ENCODE measurements at places on chromosomes 2 and 18.

- no peak for DNase-seq
These were observed 23.8 kb downstream of the STAT1 start for GRCh38 chr2:190990132-190990531.

DNA sequence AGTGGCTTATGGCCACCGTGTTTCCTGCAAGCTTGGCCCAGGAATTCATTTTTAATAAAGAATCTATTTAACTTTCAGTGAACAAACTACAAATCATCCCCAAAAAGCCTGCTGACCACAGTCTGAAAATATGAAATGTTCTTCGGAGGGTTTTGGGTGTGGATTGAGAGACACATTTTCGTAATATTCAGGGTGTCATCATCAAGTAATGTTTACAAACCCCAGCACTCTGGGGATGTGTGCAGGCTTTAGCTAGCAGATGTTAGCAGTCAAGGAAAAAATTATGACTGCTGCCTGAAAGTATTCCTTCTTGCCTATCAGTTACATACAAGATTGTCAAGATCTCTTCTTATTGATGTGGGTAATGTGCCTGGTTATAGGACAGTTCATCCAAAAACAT is 143.9 kb upstream of the FN1 start:
- DNase-seq = no peak

DNA sequence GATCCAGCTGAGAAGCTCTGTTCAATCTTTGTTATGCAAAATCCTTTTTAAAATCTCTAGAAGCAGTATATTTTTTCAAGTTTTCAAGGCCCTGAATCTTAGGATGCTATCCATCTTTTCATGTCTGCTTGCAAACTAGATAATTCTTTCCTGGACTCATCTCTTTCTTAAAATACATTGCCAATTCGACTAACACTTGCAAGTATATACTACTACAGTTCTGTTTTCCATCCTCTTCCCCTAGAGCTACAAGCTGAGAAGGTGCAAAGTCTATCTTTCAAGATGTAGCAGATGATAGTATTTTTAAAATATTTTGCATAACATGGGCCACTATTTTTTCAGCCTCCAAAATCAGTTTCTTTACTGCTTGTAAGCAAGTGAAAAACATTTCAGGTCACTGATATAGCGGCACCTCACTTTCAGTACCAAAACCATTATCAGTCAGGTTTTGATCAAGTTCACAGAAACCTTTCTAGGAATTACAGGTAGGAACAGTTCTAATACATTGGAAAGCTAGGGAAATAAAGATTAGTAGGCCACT is 196.4 kb upstream of the CDH20 start:
- no peak for DNase-seq

DNA sequence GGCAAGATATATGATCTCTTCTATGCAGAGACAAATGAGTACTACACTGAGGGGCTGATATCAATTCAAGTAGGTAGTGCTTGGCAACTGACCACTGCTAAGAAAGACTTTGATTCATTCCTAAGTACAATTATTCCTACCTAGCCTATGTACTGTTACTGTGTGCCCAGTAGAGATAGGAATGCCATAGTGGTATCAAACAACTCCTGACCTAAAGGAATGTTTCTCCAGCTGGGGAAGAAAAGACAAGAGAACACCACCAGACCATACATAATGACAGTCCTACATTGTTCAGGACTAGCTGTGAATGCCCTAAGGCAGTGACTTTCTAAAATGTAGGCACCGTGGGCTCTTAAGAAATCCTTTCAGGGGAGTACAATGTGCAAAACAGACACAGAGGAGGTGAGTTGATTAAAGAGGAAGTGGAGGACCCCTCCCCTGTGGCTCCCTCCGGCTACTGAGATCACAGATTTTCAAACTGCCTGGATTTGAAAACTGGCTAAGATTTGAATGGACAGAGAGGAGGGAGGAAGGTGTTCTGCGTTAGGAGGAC is 89.1 kb downstream of the ANTXR1 start:
- DNase-seq = no peak

DNA sequence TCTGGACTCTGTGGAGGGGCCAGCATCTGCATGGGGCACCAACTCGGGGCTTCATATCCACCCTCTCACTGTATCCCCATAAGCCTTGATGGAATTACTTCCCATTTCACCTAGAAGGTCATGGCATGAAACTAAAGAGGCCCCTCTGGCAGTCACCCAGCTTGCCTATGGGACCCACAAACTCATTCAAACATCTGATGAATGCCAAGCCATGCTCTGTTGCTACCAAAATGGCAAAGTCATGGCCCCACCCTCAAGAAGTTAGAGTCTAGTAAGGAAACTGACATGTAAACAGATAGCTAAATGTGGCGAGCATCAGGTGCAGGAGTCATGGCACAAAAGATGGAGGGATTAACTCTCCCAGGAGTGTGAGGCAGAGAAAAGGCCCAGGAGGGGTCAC is 14.5 kb downstream of the CYB5A start:
- no peak for DNase-seq

DNA sequence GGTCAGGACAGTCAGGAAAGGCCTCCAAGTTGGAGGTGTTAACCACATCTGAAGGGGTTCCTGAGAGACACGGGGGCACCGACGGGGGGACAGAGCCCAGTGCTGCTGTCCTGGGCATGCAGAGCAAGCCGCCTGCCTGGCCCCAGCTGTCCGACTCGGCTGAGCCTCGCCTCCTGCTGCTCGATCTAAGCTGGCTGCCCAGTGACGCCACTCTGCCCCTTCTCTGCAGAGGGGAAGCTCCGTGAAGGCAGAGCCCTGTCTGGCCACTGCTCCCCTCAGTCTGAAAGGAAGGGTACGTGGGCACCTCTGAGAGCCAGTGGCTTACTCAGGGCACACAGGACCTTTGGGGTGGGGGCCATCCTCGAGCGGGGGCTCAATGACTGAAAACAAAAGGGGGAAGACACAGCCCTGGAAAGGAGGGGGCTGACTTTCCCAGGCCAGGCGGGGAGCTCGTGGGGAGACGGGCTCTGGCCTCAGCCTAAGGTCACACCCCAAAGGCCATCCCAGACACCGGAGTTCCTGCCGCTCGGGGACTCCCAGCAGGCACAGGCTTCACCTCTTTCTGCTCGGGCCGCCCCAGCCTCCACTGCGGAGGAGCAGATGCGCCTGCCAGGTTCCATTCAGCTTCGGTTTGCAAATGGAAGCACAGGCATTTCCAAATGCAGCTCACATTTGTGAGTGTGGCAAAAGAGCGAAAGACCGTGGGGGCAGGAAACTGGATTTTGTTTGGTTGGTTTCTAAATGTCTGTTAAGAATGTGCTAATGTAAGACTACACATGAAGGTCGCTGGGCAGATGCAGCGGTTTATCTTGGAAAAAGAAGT is 136.9 kb downstream of the HDAC4 start:
- no peak for DNase-seq

DNA sequence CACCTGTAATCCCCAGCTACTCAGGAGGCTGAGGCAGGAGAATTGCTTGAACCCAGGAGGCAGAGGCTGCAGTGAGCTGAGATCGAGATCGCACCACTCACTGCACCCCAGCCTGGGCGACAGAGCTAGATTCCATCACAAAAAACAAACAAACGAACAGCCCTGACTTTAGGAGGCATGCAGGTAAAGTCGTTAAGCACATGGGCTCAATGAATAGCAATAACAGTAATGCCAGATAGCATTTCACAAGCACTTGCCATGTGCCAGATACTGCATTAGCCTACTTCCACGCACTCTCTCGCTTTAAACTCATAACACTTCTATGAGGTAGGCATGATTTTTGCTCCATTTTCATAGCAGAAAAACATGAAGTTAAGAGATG is 135.6 kb upstream of the KLHL14 start:
- DNase-seq = no peak

GRCh38 chr2:38863061-38863695 is 12.6 kb downstream of the DHX57 start:
- no peak for DNase-seq

DNA sequence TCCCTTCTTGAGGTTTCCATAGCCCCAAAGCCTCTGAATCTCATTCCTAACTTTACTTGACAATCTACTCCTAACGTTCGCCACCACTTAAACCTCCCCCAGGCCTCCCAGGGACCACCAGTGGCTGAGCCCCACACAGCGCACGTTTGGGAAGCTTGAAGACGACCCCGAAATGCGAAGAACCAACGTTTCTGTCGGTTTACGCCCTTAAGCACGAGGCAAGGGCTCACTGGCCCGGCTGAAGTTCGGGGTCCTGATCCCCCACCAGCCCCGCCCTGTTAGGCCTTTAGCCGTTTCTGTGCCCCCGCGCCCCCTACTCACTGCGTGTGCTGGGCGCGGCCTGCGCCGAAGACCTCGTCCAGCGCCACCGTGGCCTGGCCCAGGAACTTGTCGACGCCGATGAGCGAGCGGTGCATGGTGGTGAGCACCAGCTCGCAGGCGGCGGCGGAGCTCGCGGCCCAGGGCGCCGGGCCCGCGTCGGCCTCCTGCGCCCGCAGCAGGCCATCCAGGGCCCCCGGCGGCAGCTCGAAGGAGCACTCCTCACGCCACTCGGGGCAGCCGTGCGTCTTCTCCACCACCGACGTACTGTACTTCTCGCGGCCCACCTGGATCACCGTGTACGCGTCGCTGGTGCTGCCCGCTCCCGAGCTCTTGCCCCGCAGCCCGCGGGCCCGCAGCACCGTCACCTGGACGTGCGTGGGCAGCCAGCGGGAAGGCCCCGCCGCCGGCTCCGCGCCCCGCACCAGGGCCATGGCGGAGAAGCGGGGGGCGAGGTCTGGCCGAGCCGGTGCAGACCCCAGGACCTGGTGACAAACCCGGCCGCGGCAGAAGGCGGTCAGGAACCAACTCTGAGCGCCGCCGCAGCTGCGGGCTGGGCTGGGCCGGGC is 479 bp downstream of the RAB11FIP5 start:
- peak; percentile 24 for DNase-seq

- DNase-seq = no peak
These were observed 123.0 kb downstream of the ACAA2 start for GRCh38 chr18:49690312-49690711.

DNA sequence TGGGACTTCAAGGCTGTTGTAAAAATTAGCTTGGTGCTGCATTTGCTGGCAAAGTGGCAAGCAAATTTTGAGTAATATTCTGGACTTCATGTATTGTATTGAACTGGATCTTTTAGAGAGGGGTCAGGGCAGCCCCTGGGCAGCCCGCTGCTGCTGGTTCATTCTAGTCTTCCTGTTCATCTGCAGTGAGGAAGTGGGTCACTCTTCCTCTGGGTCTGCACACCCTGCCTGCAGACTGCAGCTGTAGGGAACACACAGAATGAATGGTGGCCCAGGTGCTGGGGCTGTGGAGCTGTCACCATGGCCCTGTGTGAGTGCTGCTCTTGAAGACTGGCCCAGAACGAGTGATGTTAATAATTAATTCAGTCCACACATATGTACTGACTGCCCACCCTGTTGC is 9.4 kb downstream of the SH3RF3 start:
- no peak for DNase-seq

GRCh38 chr2:69490486-69490885 is 53.3 kb upstream of the NFU1 start:
- no peak for DNase-seq

DNA sequence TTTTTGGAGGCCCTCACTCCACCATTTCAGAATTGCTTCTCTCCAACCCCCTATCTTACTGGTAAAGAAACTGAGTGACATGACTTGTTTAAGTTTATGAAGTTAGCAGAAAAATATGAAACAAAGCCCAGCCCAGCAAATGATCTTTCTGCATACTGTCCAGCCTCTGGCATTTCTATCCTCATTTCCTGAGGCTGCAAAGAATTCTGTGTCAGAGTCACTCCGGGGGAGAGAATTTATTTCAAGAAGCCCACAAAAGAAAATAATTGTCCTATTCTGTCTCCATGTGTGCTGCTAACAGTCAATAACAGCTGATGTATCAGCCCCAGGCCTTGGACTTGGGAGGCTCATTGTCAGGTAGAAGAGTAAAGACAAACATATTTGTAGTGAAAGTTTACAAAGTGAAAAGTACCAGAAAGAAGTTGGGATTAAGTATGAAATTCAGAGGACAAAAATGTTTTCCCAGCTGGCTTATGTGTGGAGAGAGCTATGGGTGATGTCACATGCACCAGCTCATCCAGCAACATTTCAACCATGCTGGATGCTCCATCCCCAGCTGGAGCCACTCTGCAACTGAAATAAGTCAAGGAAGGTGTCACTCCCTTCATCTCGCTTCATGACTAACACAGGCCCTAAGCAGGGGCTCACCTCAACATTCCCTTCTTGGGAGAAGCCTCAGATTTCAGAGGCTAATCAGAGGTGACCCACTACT is 42.3 kb downstream of the TRABD2A start:
- DNase-seq = no peak

GRCh38 chr2:109175350-109175678 is 46.3 kb downstream of the SH3RF3 start:
- no peak for DNase-seq

DNA sequence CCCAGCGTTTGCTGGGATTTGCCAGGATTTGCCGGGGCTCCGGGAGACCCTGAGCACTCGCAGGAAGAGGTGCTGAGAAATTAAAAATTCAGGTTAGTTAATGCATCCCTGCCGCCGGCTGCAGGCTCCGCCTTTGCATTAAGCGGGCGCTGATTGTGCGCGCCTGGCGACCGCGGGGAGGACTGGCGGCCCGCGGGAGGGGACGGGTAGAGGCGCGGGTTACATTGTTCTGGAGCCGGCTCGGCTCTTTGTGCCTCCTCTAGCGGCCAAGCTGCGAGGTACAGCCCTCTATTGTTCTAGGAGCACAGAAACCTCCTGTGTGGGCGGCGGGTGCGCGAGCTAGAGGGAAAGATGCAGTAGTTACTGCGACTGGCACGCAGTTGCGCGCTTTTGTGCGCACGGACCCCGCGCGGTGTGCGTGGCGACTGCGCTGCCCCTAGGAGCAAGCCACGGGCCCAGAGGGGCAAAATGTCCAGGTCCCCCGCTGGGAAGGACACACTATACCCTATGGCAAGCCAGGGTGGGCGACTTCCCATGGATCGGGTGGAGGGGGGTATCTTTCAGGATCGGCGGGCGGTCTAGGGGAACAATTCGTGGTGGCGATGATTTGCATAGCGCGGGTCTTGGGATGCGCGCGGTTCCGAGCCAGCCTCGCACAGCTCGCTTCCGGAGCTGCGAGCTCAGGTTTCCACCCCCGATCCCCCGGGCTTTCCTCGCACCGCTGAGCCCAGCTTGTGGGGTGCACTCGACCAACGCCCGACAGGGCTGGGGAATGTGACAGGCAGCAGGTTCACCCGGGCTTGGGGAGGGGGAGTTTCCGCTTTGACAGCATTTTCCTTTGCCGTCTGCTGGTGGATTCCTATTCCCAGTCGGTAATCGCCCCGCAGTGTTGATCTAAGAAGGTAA is 2.8 kb downstream of the ONECUT2 start:
- DNase-seq = no peak

All from activated CD8-positive, alpha-beta memory T cell treated with anti-CD3 and anti-CD28 coated beads, Interleukin-2, amount 50 U/mL, for 4 hours (primary cell).